ENCODE measurements at places on chromosomes 16 and 17.

- no peak for DNase-seq
Measured at GRCh38 chr17:37802061-37802595, 57.3 kb upstream of the HNF1B start.

DNA sequence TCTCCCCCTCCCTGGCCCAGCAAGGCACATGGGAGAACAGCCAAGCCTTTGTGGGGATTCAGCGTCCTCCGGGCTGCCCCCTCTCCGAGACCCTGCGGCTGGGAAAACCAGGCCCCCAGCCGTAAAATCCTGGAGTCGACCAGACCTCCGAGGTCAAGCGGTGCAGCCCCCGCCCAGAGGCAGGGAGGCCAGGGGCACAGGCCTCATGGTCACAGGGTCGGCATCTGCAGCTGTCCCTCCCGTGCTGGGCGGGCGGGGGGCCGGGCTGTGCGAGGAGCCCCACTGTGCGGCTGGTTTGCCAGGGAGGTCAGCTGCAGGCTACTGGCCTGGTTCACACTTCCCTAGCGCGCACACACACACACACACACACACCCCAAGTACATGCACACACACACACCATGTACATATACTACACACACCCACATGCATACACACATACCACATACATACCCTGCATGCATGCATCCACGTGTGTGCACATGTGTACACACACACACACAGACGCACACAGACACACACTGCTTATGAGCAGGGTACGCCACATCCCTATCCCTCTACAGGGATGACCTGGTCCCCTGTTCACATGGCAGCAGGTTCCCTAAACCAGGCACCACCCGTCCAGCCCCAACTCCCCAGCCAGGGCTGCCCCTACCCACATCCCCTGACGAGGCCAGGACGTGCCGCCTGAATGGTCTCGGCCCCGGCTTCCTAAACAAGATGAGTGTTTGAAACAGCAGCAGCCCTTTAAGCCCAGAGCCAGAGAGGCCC lies 108.9 kb upstream of the CIBAR2 start:
- no peak for DNase-seq

GRCh38 chr16:1089822-1090619 lies 6.0 kb downstream of the C1QTNF8 start:
- DNase-seq: no peak

- no peak for DNase-seq
Measured at GRCh38 chr17:11279776-11280344, 38.8 kb downstream of the SHISA6 start.

GRCh38 chr16:53865494-53865863 lies 161.5 kb downstream of the FTO start:
- no peak for DNase-seq

DNA sequence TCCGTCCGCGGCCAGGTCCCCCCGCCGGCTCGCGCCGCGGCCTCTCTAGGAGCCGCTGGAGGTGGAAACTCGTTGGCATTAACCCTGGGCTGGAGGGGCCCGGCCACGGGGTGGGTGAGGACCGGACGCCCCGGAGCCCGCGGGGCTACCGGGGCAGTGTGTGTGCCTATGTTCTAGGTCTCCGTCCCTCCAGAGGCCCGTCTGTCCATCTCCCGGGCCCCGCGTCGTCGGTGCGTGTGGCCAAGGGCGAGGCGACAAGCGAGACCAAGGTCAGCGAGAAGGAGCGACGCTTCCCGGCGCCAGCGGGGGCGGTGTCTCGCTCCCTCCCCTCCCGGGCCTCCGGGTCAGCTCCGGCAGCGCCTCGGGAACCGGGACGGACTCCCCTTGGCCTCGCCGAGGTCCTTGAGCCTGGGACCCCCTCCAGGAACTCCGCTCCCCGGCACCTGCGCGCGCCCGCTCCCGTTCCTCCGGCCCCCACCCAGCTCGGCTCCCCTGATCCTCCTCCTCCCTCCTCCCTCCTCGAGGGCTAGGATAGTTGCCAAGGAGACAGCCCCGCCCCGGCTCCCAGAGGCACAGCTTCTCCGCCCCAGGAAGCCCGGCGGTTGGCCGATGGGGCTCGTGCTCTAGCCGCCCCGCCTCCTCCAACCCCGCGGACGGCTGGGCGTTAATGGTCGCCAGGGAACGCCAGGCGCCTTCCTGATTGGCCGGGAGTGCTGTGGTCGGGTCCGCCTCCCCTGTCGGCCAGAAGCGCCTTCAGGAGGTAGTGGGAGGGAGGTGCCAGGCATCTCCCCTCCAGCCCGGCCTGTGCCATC lies 663 bp upstream of the ZNF768 start:
- peak; percentile 97 for DNase-seq

DNA sequence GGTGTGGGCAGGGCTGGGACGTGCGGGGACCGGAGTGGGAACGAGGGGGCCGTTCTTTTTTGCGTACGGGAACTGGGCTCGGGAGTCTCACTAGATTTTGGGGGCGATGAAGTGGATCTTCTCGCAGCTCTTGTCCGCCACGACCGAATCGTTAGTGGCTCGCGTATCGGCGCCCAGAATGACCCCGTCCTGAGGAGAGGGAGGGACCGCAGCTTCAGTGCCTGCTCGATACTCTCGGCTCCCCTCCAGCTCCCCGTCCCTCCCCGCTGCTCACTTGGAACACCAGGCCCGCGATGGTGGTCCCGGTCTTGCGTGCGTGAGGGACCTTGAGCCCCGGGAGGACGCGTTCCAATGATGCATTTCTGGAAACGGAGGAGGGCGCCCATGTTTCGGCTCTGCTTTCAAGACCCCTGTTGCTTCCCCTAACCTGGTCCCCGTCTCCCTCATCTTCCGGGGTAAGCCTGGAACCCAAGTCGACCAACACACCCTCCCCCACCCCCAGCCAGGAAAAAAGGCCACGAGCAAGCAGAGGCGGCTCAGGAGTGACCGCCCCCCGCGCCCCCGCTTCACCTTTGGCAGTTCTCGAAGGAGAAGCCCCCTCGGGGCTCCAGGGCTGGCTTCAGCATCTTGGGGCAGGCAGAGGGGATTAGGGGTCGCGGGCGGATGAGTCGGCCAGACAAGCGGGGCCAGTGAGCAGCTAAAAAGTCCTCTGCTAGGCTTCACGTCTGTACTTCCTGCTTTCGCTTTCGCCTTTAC lies at the start of gene PSMB10:
PSMB10 (minus strand) TSS at position 727 of the 756 bp plus-strand sequence; CDS start at position 626, 101 bp downstream.
- DNase-seq: peak; percentile 49

GRCh38 chr17:17952691-17953090 lies 19.5 kb downstream of the TOM1L2 start:
- DNase-seq: no peak

- no peak for DNase-seq
Measured at GRCh38 chr16:88647178-88648070, 3.4 kb downstream of the CYBA start.

GRCh38 chr17:9414471-9414870 lies 161.1 kb downstream of the STX8 start:
- DNase-seq: no peak

- DNase-seq: no peak
Measured at GRCh38 chr16:24810951-24811843, 34.6 kb upstream of the SLC5A11 start.

Data from NCI-H2171 treated with DMSO at 0.1 percent for 48 hours (cell line).